HEK293T (cell line): ENCODE measurements at places on chromosomes 1 and 21.

GRCh38 chr1:159120317-159120716, 43.8 kb upstream of the AIM2 start:
- DNase-seq: no peak

DNA sequence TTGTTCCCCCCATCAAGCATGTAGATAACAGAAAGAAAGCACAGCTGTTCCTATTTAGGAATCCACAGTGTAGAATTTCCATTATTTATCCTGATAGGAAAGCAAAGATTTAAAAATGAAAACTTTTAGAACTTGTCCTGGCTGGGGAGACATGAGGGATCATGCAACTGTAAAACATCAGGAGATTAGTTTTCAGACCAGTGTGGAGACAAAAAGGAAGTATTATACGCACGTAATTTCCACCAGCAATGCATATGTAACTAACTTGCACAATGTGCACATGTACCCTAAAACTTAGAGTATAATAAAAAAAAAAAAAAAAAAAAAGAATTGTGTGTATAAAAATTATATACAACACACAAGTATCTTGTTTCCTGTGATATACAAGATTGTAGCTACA, 172.4 kb downstream of the NEGR1 start:
- DNase-seq: no peak

- peak; percentile 5 for DNase-seq
These were observed 48.0 kb downstream of the GPR161 start for GRCh38 chr1:168088511-168089325.

DNA sequence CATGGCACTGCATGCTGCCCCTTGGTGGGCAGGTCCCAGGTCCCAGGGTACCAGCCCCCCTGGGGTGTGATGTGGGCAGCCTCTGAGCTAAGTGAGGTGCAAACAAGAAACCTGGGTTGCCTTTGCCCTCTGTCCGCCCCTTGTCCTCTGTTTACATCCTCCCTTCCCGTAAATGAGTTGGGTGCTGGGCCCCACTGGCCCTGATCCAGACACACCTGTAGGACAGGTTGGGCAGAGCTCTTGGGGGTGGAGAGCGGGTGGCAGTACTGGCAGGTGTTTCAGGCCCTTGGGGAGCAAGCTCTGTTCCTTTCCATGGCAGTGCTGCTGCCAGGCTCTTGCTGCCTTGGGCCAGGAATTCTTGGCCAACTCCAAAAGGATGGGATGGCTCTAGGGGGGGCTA, 35.8 kb downstream of the ELF3 start:
- no peak for DNase-seq

DNA sequence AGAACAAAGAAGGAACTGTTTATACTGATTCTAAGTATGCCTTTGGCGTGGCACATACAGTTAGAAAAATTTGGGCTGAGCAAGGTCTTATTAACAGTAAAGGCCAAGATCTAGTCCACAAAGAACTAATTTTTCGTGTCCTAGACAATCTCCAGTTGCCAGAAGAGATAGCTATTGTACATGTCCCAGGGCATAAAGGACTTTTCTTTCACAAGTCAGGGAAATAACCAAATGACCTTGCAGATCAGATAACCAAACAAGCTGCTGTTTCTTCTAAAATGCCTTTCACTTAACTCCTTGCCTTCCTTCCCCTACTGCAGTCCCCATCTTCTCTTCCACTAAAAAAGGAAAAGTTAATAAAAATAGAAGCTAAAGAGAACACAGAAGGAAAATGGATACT, 4.0 kb downstream of the TEX50 start:
- DNase-seq: no peak

GRCh38 chr21:37525810-37526209, 159.2 kb downstream of the DYRK1A start:
- no peak for DNase-seq

- DNase-seq: no peak
These were observed 119.7 kb downstream of the PPIAL4G start for GRCh38 chr1:148363439-148363810.

DNA sequence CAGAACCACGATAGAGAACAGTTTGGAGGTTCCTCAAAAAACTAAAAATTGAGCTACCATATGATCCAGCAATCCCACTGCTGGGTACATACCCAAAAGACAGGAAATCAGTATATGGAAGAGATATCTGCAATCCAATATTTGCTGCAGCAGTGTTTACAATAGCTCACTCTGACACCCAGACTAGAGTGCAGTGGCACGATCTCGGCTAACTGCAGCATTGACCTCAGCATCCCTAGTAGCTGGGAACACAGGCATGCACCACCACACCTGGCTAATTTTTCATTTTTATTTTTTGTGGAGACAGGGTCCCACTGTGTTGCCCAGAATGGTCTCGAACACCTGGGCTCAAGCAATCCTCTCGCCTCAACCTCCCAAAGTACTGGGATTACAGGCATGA, 13.1 kb downstream of the TTC13 start:
- DNase-seq: no peak
